ENCODE measurements at places on chromosomes 4 and X.

- DNase-seq, result no peak
Measured at GRCh38 chr4:39046249-39046648, 14.0 kb upstream of the TMEM156 start.

DNA sequence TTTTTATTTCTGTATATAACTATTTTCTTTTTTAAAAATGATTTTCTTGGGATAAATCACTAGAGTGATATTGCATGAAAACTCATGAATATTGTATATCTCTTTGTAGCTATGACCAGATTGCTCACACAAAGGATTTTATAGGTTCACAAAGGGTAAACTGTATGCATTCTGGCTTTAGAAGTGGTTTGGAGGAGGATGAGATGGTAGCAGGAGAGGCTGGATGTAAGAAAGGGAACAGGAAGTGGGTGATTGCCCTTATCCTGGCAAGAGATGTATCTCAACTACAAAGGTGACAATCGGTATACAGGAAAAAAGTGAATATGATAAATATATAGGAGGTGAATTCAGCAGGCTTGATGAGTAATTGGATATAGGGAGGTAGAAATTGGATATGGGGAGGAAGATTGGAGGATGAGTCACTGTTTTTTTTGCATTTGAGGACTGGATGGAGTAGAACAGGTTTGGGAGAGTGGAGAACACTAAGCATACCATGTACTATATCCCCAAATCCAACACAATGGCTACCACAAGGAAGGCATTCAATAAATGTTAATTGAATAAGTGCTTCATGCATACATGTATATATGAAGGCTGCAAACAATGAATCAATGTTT is 9.9 kb downstream of the FGG start:
- DNase-seq, result no peak

- DNase-seq, result no peak
Measured at GRCh38 chr4:3410401-3411135, 31.2 kb upstream of the HGFAC start.

GRCh38 chr4:86091201-86091600 is 268.7 kb downstream of the MAPK10 start:
- peak; percentile 4 for DNase-seq

GRCh38 chr4:2932321-2932950 is 30.8 kb downstream of the NOP14 start:
- no peak for DNase-seq

- DNase-seq, result no peak
Measured at GRCh38 chrX:40570346-40571093, 10.2 kb upstream of the ATP6AP2 start.

DNA sequence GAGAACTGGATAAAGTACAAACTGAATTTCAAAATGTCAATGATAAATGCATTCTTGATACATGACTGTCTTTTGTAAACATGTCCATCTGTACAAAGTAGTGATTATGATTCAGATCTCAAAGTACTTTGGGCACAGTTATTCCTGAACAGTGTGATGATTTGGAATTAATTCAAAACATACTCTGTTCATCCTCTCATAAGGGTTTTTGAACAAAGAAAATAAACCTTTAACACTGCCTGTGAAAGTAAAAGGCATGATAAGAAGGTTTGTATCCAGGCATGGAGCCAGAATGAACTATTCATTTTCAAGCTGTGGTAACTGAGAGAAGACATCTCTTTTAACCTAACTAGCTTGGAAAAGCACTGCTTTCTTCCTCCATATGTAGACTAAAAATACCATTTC is 883 bp upstream of the KLHL4 start:
- DNase-seq, result no peak

DNA sequence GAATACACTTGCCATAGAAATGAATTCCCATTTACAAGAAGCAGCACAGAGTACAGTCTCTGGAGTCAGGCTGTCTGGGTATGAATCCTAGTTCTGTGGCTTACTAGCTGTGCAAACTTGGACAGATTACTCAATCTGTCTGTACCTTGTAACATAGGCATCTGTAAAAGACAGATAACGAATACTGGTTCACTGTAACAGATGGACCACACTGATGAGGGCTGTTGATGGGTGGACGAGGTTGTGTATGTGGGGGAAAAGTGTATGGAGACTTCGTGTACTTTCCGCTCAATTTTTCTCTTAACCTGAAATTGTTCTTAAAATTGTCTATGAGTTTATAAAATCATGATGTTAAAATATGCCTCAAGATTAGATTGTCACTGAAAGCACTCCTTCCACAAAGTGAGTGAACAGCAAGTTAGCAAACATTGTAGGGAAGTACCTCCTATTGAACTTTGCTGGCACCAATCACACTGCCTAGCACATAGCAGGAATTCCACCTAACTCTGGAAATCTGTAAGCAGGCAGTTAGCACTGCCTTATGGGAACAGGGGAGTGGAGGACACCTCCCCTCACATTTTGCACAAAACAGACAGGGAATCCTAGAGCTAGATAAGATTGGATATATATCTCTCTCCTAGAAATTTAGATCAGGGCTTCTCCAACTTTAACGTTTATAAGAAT is 6.5 kb upstream of the EXOSC9 start:
- DNase-seq, result no peak
